ENCODE measurements at places on chromosomes 7 and 10. TPM values are rescaled to one million over a fixed set of nuclear protein-coding genes. Genes with fewer than 3 reads are reported as not detected.

- no peak for DNase-seq
Observed at GRCh38 chr10:92108747-92109146, 182.1 kb downstream of the CPEB3 start.

GRCh38 chr10:5596611-5597341 lies 69.6 kb downstream of the ASB13 start:
- DNase-seq = no peak

GRCh38 chr10:25875556-25876165 lies 58.4 kb upstream of the MYO3A start:
- DNase-seq = peak; percentile 66

- DNase-seq = peak; percentile 43
Observed at GRCh38 chr7:115782696-115783490, 247.7 kb downstream of the TFEC start.

DNA sequence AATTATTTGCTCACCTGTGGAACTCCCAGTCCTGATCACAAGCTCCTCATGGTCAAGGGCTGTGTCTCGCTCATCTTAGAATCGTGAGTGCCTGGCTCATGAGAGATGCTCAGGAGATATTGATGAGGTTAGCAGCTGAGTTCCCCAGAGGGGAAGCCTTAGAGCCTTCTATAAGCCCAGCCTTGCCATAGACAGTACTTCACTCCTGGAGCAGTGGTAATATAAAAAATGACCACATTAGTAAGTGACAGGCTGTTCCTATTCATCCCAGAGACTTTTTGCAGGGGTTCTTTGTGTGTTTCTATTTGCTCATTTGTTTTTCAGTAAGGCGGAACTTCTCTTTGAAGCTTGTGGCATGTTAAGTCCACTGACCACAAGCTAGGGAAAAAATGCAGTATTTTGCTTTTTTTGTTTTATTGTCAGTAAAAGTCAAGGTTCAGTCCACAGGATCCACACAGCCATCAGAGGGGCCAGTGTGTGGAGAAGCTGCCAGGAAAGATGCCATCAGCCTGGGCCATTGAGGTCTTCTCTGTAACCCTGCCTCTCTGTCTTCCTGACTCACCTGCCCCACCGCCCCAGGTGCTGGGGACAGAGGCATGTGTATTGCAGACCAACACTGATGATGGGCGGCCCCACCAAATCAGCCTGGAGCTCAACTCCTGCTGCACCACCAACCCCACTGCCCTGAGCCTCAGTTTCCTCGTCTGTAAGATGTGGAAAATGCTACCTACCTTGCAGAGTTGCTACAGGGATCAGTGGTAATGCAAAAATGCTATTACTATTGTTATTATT lies 36.4 kb upstream of the JCAD start:
- DNase-seq = no peak

- DNase-seq = no peak
Observed at GRCh38 chr7:134768243-134768642, 11.2 kb upstream of the CALD1 start.

The CNPY1 gene
- polyA plus RNA-seq = 0.29 TPM

The UBE2H gene
- polyA plus RNA-seq = 87.4 TPM

The SPDYE2B gene
- polyA plus RNA-seq = 1.8 TPM

The HKDC1 gene
- not detected for polyA plus RNA-seq

The MMD2 gene
- polyA plus RNA-seq = 0.11 TPM
